COR-L47 (cell line): ENCODE measurements at places on chromosomes 5 and 9.

- no peak for DNase-seq
These were observed 46.5 kb downstream of the USP20 start for GRCh38 chr9:129881547-129882324.

GRCh38 chr5:111559680-111560079, 47.3 kb upstream of the STARD4 start:
- DNase-seq: no peak

DNA sequence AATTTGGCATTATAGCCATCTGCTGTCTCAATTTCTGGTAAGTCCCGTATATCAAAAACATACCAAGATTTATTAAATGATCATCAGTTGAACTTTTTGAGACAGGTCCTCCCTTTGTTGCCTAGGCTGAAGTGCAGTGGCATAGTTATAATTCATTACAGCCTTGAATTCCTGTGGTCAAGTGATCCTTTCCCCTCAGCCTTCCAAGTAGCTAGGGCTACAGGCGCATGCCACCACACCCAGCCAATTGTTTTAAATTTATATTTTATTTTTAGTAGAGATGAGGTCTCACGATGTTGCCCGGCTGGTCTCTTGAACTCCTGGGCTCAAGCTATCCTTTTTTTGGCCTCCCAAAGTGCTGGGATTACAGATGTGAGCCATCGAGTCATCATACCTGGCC, 418.9 kb downstream of the ARHGEF28 start:
- no peak for DNase-seq

GRCh38 chr5:6439588-6440550, 8.8 kb upstream of the UBE2QL1 start:
- no peak for DNase-seq

- peak; percentile 35 for DNase-seq
These were observed at the start of gene ERAP2 for GRCh38 chr5:96876292-96876850. TSS of gene ERAP2 (plus strand) at chr5:96876500. CDS start at chr5:96879686, 3,186 bp downstream.

- peak; percentile 77 for DNase-seq
These were observed 2.8 kb downstream of the MGAT4B start for GRCh38 chr5:179803651-179804554.

DNA sequence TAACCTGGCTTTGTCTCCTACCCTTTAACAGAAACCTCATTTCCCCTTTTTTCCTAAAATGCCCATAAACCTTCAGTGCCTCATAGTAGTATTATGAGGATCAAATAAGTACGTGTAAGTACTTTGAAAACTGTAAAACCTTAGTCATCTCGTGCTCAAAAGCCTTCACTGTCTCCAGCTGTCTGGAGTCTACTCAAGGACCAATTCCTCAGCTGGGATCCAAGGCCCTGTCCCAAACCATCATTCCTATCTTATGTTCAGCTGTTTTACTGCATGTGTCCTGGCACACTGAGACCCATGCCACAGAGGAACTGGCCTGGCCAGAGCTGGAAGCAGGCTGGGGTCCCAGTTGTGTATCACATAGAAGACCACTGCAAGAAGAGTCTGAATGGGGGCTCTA, 15.9 kb downstream of the ADAMTSL1 start:
- DNase-seq: no peak

DNA sequence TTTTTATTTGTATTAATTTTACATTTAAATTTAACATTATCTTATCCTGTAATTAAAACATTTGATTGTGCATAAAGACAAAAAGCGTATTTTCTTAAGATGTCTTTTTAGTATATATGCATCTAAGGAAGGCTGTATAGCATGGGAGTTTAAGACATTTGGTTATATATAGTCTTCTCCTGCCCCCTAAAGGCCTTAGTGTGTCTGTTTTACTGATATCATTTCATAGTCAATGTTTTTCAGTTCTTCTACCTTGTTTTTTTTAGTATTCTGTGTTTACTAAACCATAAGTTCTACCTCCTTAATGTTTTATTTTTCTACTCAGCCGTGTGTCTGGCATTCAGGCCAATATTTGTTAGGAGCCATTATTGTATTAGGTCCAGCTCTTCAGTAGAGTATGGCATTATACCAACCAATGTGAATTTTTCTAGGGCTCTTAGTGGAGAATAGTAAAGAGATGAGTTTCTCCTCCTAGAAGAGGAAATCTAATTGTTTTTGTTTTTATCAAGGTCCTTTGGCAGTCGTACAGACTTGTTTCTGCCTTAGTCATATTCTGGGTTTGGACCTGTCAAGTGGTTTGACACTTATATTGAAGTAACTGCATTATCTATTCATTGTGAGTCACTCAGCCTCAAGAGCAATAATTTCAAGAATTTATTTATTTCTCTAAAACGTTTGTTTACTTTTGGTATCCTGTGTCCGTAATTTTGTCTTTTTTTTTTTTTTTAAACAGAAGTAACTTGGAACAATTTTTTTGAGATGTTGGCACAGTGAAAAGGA, 74.8 kb downstream of the SLF1 start:
- DNase-seq: peak; percentile 29

DNA sequence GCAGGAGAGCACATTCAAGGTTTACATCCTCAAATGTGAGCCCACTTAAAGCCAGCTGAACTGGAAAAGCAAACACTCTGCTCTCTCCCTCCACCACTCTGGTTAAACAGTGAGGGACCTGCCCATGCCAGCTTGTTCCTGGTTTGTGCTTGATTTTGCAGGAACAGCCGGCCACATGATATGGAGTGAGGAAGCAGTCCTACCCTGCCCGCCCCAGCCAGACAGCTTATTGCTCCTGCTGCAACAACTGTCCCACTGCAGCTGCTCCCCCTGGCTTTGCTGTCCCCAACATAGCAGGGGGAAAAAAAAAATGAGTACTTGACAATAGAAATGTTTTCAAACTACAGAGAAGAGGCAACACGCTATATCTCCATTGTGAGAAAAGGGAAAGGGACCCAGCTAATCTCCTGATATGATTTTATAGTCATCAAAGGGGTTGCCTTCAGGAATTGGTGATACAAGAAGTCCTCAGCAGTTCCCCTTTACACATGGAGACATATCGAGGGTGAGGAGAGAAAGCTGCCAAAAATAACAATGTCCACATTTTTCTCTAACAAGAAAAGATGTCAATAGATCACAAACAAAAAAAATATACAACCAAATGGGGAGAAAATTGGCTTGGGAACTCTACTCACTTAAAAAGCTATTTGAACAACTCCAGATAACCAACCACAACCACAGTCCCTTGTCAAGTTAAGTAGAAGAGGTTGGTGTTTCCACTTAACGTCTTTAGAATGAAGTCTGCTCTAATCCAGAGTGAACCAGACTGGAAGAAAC, 4.6 kb downstream of the MYO10 start:
- no peak for DNase-seq

DNA sequence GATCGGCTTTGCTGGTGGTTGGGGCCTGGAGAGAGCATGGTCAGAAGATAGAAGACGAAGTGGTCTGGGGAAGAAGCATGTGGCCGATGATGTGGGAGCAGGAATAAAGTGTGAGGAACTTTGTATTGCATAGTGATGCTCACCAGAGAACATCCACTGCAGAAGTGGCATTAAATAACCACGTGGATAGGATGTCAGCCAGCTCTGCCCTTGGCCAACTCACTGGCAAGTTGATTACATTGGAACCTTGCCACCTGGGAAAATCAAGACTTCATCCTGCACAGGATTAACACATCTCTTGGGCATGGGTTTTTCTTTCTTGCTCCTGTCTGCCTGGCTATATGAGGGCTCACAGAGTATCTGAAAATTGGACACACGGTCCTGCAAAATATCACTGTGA, 217.4 kb downstream of the DMRT2 start:
- no peak for DNase-seq

GRCh38 chr9:22238809-22239684, 207.6 kb upstream of the DMRTA1 start:
- DNase-seq: peak; percentile 2

- DNase-seq: no peak
These were observed 92.0 kb downstream of the PLCXD3 start for GRCh38 chr5:41418220-41419031.

- peak; percentile 59 for DNase-seq
These were observed 560 bp upstream of the NDUFS6 start for GRCh38 chr5:1800472-1801221.

DNA sequence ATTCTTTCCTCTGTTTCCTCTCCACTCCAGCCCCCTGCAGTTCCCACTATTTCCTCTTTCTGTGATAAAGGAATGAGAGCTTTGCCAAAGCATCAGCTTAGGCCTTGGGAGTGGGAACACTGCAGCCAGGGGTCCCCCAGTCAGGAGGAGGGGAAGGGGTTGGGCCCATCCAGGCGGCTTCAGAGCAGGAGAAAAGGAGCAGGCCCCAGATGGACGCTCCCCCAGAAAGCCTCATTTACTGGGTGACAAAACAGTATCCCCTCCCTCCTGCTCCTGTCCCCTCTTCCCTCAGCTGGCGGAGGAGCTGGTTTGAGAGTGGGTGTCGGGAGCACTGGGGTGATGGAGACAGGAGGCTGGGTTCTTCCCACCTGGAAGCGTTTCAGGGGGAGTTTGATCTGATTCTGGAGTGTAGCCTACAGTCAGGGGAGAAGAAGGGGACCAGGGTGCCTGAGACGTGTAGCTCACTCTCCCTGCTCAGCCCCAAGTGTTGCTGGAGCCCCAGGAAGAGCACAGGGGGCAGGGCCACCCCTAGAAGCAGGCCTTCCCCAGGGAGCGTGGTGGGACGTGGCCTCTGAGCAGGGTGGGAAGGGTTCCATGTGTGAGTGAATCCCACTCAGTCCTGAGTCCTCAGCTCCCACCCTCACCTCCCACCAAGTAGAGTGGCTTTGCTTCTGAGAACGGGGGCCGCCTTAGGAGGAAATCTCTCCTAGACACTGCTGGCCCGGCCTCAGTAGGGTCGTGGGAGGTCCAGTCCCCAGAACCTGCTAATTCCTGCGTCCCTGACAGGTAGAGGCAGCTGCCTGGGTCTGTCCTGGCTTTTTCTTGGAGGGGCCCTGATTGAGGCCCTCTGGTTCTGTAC, 173.1 kb downstream of the CACNA1B start:
- no peak for DNase-seq

DNA sequence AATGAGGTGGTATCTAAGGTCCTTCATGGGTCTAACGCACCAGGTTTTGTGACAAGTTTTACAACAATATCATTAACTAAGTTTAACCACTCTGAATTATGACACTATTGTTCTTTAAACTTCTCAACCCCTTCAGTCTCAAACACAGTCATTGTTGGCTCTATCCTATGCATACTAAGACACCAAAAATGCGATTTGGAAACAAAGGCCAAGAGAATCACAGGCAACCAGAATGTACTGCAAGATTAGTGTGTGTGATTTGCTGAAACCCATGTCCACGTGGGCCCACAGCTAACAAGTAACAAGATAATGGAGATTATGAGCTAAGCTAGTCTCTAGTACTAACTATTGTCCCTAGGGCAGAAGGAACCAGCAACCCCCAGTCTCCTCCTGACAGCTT, 142.2 kb upstream of the RANBP3L start:
- DNase-seq: no peak

DNA sequence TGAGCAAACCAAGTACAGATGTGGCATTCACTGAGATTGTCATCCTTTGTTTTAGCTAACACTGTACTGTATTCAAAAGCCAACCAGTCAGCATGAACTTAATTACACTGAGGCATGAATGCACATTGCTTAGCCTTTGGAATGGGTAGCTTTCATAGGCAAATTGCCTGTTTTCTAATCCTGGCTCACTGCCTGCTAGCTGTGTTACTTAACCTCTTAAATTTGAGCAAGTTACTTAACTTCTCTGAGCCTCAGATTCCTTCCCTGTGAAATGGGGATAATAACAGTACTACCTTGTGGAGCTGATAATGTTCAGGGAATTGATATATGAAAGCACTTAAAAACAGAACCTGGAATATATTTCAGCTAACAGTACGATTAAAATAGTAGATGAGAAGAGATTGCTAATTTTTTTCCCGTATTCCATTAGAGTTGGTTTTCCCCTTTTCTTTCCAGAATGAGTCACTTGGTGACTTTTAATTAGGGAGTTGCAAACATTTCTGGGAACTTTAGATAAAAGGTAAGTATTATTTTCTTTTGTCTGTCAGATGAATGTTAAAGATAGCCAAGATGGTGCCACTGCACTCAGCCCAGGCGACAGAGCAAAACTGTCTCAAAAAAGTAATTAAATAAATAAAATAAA, 43.9 kb downstream of the ARRDC3 start:
- DNase-seq: no peak

DNA sequence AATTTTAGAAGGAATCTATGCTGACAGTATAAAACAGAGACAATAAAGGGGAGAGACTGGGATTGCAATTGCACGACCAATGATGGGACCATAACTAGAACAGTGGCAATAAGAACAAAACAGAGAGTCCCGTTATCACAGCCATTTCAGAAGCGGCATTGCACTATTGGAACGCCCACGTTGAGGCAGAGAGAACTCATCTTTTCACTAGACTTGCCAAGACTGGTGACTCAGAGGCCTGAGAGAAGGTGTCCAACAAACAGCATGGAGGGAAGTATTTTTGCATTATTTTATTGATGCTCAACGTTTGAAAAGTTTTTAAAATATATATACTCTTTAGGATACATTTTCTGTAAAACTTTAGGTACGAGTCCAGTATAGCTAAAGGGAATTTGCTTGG, 737.7 kb downstream of the TLE1 start:
- DNase-seq: no peak

GRCh38 chr5:96976-97660, 5.2 kb downstream of the PLEKHG4B start:
- DNase-seq: no peak

GRCh38 chr5:160173-160510, 31.2 kb upstream of the LRRC14B start:
- no peak for DNase-seq

GRCh38 chr5:73684691-73685090, 58.7 kb downstream of the ARHGEF28 start:
- no peak for DNase-seq

- no peak for DNase-seq
These were observed 191.9 kb downstream of the FANCC start for GRCh38 chr9:95125652-95126051.

GRCh38 chr5:35781181-35781790, 75.4 kb upstream of the IL7R start:
- DNase-seq: no peak

DNA sequence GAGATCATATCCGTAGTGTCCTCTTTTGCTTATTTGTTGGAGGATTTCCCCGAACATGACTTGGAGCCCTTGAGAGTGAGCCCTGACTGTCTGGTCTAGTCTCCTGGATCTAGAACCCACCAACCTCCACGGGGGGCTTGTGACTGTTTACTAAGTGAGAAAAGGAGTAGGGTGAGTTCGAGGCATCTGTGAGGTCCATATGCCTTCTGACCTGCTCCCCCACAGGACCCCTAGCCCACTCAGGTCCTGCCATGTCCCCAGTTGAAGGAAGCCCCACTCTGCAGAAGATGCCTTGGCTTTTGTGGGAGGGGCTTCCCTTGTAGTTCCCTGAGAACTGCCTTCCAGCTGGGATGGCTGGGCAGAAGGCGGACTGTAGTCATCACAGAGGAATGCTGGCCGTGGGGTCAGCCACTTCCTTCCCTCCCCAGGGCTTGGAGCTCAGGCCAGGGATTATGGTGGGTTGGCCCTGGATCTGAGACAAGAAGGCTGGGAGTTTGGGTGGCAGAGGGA, 7.0 kb upstream of the IRF1 start:
- no peak for DNase-seq
